Kidney tubule cell (primary cell): ENCODE measurements at places on chromosomes 6 and 20.

GRCh38 chr6:26194816-26195375, 107.7 kb downstream of the HFE start:
- no peak for DNase-seq

- DNase-seq = no peak
Measured at GRCh38 chr20:25032065-25032477, 25.9 kb downstream of the ACSS1 start.

DNA sequence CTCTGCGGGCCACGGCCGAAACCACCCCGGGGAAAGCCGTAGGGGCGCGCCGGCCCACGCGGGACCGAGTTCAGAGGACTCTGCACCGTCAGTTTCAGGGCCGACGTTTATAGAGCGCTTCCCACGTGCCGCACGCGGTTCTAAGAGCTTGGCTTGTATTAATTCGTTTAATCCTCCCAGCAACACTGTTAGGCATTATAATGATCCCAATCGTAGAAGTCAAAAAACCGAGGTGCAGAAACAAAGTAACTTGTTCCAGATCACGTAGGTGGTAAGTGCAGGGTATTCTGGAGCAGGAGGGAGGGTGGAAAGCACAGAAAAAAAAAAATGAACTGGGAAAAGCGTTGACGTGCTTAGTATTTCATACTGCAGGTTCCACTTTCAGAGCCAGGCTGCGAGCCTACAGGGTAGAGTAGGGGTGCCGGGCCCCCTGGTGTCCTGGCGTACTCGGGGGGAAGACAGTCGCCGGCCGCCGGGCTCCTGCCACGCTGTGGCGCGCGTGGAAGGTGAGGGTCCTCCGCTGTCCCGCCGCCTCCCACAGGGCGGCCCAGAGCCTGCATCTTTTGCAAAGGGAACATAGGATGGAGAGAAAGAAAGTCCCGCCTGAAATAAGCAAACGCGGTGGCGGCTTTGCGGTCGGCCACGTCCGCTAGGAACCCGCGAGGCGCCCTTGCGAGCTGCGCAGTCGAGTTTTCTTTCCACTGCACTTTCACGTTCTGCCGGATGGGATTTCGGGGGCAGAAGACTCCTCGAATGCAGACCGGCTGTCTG, 10.2 kb upstream of the FOXF2 start:
- DNase-seq = no peak

DNA sequence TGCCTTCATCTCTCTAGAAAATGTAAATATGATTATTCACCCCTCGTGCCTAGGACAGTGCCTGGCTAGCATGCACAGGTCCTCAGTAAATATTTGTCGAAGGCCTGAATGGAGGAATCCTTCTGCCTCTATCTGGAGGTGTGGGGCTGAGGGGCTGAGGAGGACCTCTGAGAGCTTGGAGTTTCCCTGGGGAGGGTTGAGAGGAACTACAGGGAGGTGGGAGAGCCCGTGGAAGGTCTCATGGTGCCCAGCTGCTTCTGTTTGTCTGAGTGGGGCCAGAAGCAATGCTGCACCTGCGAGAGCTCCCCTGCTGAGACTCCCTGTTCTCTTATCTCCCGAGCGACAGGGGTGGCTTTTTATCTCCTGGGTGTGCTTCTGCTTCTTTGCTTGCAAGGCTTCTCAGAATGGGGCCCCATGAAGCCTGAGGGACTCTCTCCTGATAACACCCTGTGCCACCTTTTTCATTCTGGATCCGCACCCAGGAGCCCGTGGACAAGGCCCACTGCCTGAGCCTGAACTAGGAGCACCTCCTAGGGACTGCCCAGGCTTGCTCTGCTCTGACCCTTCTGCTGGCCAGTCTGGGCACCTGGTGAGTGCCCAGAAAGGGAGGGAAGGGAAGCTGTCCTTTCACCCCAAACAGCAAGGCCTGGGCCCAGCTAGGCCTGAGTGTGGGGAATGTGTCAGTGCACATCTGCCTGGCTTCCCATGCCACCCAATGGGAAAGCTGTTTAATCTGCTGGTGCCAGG, 2.4 kb downstream of the SLC29A1 start:
- no peak for DNase-seq

- peak; percentile 61 for DNase-seq
Measured at GRCh38 chr20:21435576-21435975, 38.2 kb upstream of the NKX2-4 start.

DNA sequence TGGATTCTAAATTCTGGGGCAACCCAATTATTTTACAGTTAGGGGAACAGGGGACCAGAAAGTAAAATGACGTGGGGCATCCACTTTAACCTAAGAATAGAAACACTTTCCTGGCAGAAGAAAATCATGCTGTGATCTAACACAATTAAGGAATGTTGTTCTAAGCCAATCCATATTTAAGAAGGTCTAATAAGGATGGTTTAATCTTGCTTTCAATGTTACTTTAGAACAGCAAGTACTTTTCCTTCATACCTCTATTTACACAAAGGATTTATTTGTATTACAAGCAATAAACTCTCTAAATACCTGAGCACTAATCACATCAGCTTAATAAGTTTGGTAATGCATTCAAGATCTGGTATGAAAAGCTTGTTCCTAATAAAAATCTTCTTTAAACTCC, 32.4 kb downstream of the SLC2A12 start:
- DNase-seq = no peak

GRCh38 chr6:124203812-124204167, 400.1 kb downstream of the NKAIN2 start:
- DNase-seq = no peak

DNA sequence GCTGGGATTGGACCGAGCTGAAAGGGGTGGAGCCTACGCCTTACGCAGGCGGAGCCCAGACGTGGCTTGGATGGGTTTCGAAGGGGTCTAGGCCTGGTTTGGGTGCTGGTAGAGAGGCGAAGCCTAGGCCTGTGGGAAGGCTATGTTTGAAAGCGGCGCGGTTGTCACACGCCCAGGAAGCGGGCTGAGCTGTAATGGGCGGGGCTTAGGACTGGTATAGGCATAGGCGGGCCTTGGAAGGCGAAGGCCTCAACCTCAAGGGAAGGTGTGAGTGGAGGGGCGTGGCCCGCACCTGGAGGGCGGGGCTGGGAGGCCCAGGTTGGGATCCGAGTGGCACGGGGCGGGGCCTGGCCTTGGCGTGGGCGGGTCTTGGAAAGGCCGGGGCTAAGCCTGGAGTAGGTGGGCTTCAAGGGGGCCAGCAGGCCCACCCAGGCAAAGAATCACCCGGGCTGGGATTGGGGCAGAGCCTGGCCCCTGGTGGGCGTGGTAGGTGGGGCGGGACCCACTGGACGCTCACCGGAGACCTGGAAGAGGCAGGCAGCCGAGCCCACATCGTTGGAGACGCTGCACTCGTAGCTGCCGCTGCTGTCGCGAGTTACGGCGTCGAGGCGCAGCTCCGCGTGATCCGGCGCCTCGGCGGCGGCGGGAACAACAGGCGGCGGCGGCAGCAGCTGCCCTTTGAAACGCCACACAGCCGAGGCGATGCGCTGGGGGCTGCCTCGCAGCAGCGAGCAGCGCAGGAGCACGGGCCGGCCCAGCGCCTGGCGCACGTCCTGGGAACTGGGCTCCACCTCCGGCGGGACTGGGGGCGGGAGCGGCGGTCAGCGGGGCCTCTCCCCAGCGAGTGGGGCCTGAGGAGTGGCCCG, 49.0 kb downstream of the MDGA1 start:
- DNase-seq = peak; percentile 16

DNA sequence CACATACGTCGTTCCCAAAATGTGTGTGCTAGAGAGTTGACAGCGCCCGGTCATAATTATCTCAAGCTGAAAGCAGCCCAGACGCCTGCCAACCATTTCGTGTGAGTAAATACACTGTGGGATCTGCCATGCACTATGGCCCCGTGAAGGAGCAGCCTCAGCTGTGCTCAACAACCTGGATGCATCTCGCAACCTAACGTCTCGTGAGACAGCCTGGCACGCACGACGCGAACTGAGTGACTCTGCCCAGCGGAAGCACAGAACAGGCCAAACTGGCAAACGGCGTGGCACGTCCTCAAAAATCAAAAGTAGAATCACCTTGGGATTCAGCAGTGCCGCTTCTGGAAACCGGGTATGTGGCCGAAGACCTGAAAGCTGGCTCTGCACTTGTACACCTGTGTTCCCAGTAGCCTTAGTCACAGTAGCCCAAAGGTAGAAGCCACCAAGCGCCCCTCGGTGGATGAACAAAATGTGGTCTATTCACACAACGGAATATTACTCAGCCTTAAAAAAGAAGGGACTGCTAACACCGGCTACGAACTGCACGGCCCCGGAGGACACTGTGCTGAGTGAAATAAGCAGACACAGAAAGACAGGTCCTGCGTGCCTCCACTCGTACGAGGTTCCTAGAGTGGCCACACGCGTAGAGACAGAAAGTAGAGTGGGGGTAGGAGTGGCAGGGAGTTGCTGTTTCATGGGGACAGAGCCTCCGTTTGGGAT, 27.2 kb upstream of the SLCO4A1 start:
- no peak for DNase-seq

DNA sequence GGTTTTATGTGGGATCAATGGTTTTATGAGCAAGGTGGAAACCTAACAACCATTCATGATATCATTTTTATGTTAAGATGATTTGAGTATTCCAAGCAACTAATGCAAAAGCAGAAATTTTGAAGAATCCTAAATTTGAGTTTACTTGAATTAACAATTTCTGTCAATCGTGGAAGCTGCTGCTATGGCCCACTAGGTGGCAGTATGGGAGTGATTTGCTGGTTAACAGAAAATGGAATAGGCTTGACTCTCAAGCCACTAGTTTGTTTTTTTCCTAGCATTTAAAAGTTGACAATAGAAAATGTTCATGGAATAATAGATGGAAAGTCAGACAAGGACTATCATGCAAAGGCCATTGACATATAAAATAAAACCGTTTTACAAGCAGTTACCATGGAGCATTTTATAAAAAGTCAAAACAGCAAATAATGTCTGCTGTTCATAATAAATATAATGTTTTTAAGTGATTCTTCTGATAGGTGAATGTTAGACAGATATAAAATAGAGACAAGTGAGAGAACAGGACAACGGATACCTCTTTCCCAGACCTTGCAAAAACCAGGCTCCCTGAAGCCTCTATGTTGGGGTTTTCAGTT, 43.0 kb upstream of the TMEM200A start:
- DNase-seq = peak; percentile 59
